ENCODE measurements at places on chromosomes 7 and 10.

- DNase-seq, result no peak
Observed at GRCh38 chr10:131821378-131822012, 79.3 kb upstream of the PPP2R2D start.

GRCh38 chr7:3957472-3958108 is 656.5 kb downstream of the SDK1 start:
- no peak for DNase-seq

GRCh38 chr10:101215397-101216206 is 13.7 kb downstream of the LBX1 start:
- no peak for DNase-seq

DNA sequence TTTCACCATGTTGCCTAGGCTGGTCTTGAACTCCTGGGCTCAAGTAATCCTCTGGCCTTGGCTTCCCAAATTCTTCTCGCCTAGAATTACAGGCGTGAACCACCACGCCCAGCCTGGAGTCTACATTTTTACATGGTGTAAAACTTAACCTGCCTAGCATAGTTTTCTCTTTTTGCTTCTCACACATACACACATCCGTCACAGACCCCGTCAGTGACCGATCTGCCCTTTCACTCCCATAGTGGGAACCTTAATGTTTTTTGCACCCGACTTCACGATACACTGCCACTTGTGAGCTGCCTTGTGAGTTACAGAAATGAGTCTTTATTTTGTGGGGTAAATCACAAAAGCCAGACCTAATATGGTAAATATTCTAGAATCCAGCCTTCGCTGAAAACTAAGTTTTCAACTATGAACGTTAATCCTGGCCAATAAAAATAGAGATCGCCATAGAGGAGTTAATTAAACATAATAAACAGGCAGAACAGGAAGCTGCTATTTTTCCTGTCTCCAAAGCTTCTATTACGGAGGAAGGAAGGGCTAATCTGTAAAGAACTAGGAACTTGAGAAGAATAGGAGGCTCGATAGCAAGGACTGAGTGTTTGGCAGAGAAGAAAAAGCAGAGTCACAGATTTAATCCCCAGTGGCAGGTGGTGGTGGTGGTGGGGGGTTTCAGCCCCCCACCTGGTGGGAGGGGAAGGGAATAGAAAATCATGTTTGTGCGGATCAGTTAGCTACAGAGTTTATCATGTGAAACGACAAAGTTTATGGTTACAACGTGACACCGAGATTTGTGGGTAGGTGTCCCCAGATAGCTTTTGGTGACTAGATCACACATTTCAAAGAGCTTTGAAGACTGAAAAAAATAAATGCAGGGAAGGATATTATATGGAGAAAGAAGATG is 14.7 kb upstream of the FAM171A1 start:
- no peak for DNase-seq

DNA sequence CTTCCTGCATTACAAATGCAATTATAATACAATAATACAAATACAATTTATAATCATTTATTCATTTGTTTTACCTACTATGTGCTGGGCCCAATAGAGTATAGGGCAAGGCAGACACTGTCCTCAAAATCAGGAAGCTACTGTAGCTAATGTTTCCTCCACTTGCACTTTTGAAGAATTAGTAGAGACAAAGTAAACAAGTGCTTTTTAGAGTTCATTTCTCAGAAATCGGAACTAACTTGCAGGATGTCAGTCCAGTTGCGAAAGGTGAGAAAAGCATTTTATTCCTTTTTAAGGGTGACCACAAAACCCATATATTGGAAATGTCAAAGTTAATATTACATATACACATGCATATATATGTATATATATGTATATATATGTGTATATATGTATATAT is 14.2 kb downstream of the ADRB1 start:
- no peak for DNase-seq

- no peak for DNase-seq
Observed at GRCh38 chr7:11911900-11912299, 79.9 kb upstream of the THSD7A start.
